Activated T-cell treated with anti-CD3 and anti-CD28 coated beads for 1 hour (primary cell): ENCODE measurements at places on chromosomes 6 and 20.
A peak's percentile ranks its signal among the peaks of the same experiment; 100 is the strongest.

- DNase-seq: no peak
These were observed 2.6 kb downstream of the ARMC2 start for GRCh38 chr6:108850669-108851465.

- no peak for DNase-seq
These were observed 219.1 kb downstream of the MYLK4 start for GRCh38 chr6:2531426-2532215.

DNA sequence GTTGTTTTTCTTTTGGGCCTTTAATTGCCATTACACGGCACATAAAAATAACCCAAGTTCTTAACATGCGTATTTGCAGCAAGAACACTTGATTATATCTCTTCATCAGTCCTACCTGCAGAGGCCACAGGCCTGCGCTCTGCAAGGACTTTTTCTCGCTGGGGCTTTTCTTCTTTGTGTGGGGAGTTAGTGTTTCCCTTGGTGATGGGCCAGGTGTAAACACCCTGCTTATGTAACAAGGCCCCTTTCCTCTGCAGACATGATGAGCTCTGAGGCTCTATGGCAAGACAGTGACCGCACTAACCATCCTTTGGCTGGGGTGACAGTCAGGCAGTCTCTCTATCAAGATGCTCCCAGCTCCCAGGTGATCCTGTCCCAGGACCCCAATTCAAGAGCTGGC is 97.8 kb upstream of the PCSK2 start:
- DNase-seq: no peak

DNA sequence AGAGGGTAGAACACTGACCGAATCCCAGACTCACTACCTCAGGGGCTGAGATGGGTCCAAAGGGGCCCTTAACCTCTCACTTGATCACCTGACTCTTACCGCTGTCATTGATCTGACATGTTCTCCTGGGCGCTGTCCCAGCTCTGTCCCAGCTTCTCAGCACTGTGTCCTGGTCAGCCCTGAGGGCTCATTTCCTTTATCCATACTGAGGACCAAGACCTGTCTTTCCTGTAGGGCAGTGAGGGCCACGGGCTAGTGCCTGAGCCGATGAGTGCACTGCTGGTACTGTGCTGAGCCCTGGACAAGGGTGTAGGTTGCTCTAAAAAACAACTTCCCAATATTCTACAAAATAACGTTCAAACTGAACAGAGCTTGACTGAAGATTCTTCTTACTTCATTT is 131.5 kb downstream of the MTHFD1L start:
- DNase-seq: no peak

- DNase-seq: no peak
These were observed 203.3 kb upstream of the TAB2 start for GRCh38 chr6:149114167-149114566.

DNA sequence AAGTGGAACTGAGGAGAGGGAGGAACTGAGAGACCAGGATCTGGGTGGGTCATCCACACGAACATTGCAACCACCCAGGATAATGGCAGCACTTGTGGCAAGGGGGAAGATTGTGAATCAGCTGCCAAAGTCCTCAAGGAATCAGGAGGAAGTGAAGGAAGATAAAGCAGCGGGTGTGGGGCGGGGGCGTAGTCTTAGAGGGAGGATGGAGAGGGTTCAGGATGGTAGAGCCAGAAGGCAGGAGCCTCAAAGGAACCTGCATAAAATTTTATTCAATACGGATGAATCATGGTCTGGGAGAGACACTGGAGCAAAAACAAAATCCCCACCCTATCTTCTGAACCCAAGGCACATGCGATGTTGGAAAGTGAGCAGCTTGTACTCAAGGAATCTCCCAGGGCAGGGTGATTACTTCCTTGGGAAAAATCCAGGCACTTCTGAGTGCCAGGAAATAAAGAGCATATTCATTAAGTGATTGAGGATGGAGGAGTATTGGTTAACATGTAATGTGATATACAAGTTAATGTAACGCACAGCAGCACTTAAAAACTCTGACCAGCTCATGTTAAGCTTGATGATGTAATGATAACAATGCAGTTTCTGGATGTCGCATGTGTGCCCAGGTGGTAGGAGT is 82.0 kb upstream of the B3GAT2 start:
- DNase-seq: no peak

DNA sequence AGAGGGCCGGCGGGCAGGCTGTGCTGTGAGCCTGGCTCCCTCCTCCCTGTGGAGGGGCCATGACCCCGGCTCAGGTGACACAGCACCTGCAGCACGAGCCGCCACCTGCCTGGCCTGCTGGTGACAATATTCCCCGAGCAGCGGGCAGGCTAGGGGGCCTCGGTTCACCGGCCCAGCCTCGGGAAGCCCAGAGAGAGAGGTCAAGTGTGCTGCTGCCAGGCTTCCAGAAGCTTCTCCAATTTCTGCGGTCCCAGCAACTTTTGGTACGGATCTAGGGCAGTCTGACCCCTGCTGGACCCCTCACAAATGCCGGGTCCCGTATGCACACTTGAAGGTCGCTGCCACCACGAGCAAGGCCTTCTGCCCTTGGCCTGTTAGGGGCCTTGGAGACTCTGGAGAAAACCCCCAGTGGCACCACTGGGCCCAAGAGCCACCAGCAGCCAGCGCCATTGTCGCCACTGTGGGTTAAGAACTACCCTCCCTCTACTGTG is 38.6 kb upstream of the NOL4L start:
- no peak for DNase-seq

DNA sequence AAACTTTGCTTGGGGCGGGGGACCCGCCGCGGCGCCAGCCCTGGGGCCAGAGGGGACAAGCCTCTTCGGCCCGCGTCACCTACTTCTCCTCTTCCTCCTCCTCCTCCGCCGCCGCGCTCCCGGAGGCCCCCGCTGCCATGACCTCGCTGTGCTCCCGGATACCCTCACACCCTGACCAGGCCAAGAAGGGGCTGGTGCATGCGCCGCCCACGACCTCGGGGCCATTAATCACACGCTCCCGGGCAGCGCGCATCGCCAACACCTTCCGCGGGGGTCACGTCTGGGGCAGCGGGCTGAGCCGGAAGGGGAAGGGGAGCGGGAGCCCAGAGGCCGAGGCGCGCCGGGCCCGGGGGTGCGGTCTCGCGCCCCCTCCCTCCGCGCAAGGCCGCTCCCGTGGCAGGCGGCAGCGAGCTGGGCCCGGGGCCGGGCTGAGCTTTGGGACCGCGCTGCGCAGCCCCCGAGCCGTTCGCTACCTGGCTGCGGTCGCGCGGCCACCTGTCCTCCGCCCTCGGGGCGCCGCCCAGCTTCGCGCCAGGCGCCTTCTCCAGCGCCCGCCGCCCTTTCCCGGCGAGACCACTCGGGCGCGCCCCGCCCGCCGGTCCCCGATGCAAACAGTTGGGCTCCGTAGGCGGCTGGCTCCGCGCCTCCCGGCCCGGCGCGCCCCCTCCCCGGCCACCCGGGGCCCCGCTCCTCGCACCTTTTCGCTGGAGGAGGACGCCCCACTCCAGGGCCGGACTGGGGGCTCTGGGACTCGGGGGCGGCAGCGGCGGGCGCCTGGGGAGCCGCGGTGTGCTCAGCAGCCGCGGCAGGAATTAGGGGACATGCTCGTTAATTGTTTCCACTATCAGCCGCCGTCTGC is 575 bp upstream of the CNR1 start:
- no peak for DNase-seq

DNA sequence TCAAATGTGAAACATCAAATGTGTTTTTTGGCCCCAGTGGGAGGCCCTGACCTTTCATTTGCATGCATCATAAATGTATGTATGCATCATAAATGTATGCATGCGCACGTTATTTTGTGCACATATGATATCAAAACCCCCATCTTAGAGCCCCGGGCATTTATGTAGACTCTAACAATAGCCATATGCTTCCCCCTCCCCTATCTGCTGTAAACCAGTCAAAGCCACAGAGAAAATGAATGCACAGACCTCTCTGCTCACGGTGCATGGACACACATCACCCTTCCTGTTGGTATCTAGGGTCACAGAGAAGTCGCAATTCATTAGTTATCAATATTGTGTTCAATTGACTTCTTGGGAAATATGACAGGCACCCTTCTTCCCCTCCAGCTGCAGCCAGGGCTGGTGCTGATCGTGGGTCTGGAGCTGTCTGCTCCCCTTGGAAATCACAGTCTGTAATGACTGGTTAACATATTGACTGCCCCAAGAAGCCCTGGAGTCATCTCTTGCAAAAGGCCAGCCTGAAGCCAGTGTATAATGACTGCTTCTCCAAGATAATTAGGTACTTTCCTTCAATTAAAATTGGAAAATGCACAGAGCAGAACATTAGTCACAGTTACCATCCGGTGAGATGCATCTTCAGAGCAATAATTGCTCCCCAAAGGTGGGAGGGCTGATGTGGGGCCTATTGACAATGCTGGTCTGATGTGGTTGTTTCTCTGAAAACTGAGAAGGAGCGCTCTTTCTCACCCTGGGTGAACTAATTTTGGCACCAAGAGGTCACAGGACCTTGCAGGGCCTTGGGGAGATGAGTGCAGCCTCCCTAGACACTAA is 532.2 kb downstream of the CDH26 start:
- no peak for DNase-seq

GRCh38 chr6:163383912-163384311 is 30.6 kb upstream of the QKI start:
- DNase-seq: no peak

GRCh38 chr6:151445482-151445881 is 6.4 kb downstream of the RMND1 start:
- no peak for DNase-seq

DNA sequence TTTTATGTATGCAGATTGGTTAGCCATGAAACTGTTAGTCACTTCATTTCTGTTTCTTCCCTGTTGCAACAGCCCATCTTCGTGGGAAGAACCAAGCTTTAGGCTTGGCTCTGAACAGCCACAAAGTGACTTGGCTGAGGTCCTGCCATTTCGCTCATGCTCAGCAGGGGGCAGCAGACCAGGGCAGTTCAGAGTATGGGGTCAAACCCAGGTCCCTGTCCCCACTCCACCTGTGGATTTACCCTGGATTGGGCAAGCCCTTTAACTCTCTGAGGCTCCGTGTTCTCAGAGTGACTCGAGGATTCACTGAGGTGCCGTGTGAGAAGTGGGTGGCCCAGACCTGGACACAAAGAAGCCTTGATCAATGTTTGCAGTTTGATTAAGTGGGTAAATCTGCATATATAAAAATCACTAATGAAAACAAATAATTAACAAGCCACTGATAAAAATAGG is 19.8 kb upstream of the MAP1LC3A start:
- peak; percentile 36 for DNase-seq

- DNase-seq: no peak
These were observed 13.7 kb upstream of the SHPRH start for GRCh38 chr6:145977881-145978280.

GRCh38 chr6:73515204-73515655 is 5.6 kb downstream of the EEF1A1 start:
- no peak for DNase-seq

GRCh38 chr6:137522198-137522798 is 28.1 kb upstream of the OLIG3 start:
- DNase-seq: no peak

- no peak for DNase-seq
These were observed 89.8 kb downstream of the CD164 start for GRCh38 chr6:109292420-109292819.

DNA sequence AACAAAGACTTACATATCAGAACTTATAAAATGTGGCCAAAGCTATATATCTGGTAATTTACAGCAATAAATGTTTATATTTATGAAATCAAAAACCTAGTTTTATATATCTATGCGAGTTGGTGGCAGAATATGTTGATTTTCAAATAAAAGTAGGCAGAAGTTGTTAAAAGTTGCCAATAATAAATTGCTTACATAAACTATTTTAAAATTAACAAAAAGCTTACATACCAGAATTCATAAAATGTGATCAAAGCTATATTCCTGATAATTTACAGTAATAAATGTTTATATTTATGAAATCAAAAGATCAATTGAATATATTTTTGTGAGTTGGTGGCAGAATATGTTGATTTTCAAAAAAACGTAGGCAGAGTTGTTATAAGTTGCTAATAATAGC is 451.8 kb upstream of the KHDRBS2 start:
- no peak for DNase-seq

- no peak for DNase-seq
These were observed 74.9 kb downstream of the AGPAT4 start for GRCh38 chr6:161198783-161199460.

DNA sequence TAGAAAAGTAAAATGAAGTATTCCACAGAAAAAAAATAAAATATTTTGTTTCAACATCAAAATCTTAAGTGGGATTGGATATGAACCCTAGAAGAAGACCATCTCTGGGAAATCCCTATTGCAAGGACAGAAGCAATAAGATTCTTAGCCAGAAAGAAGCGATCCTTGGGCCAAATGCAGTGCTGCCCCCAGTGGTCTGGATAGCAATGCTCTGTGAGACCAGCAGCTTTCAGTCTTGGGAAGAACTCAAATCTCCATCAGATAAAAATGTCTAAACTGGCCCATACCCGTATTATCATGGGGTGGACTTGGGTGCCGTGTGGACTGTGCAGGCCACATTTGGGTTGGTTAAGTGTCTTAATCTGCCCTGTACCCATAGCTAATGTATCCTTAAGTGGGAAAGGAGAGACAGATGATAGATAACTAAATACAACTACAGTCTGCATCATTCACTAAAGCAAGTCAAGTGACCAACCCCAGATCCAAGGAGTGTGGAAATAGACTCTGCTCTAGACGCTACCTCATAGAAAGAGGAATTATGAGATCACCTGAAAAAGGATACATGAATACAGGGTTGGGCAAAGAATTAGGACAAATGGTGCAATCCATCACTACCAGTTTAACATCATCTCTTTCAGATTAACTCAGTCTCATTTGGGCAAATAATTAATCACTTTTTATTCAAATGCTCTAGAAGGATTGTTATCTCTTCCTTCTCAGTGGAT is 38.9 kb upstream of the SNAP25 start:
- no peak for DNase-seq

GRCh38 chr20:4246428-4246827 is 231.1 kb upstream of the RNF24 start:
- no peak for DNase-seq

GRCh38 chr20:59141818-59142581 is 21.6 kb upstream of the ZNF831 start:
- no peak for DNase-seq

GRCh38 chr6:159691133-159691962 is 1.7 kb downstream of the SOD2 start:
- DNase-seq: no peak

GRCh38 chr6:131823276-131823902 is 15.6 kb downstream of the ENPP1 start:
- DNase-seq: no peak
